ENCODE measurements at places on chromosomes 4 and X.

- no peak for DNase-seq
These were observed 104.6 kb downstream of the TMEM144 start for GRCh38 chr4:158314756-158315487.

DNA sequence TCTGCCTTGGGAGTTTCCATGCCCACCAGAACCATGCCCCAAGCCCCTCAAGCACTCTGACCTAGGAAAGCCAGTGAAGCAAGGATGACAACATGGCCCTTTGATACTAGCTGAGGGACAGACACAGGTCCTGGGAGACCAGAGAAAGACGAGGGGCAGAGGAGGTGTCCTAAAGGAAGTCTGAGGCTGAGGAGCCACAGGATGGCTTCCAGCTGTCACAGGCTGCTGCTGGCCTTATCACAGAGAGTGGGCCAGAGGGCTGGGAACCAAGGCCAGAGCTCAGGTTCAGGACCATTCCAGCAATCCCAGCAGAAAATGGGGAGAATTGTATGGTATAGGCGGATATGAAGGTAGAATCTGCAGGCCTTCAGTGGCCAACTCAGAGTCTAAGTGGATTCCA, 31.7 kb upstream of the MSANTD1 start:
- no peak for DNase-seq

- no peak for DNase-seq
These were observed 78.0 kb downstream of the PRDM5 start for GRCh38 chr4:120844528-120844921.

GRCh38 chr4:74983253-74983635, 50.3 kb downstream of the PARM1 start:
- DNase-seq = no peak

DNA sequence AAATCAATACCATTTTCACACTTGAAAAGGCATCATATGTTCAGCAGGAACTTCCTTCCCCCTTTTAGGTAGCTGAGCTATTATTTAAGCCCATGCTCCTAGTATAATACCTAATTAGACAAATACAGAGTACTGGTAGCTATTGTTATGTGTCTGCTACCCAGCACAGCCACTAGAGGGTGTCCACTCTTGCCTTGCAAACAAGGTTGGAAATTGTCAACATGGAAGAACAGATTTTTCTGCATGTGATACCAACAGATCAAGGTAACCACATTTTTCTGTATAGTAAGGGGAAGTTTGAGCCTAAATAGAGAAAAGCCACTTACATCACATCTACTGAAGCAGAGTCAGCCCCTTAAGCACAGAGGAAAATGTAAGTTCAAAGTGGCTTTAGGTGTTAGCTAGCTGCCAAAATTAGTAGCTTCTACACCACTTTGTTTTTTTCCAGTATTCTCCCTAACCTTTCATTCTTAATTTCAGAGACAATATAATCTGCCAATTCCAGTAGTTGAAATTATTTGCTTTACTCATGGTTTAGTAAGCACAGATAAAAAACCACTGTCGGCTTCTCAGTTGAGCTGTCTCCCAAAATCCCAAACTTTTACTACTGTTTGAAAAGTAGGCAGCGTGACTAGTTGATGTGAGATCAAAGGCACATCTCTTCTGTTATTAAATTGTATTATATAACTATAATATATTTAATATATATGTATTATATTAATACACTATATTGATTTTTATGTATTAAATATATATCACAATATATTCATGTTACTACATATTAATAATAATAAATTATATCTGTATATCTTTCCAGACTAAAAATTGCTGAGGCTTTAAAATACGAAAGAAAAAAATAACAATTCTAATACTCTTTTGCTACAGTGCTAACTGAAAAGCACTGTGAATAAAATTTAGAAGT, 38.2 kb downstream of the EDNRA start:
- DNase-seq = peak; percentile 46

DNA sequence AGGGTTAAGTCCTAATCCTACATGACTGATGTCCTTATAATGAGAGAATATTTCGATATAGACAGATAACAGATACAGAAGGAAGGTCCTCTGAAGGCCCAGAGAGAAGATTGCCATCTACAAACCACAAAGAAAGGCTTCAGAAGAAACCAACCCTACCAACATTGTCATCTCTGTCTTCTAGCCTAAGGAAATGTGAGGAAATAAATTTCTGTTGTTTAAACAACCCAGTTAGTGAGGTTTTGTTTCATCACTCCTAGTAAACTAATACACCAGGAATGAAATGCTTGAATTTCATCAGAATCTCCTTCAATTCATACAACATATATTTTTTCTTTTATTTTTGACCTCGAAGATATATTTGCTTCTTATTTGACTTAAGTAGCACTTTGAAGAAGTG, 1527.8 kb downstream of the STIM2 start:
- no peak for DNase-seq

- no peak for DNase-seq
These were observed 4.4 kb upstream of the CCDC149 start for GRCh38 chr4:24917076-24917856.

DNA sequence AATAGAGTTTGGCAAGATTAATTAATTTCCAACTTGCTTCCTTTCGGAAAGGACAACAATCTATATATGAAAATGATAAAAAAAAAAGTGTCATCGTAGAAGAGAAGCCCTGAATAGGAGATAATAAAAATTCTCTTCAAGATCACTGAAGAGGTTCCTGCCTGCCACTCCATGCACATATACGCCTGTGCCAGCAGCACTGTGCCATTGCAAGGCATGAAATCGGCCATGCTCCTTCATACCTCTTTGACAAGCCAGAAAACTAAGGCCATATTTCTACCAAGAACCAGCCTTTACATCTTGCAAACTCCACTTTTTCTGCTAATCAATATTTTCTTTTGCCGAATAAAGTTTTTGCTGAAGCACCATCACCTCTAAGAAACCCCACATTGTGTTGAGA, 365.5 kb downstream of the CXXC4 start:
- DNase-seq = no peak

GRCh38 chr4:19401301-19402080, 850.2 kb upstream of the SLIT2 start:
- DNase-seq = no peak

DNA sequence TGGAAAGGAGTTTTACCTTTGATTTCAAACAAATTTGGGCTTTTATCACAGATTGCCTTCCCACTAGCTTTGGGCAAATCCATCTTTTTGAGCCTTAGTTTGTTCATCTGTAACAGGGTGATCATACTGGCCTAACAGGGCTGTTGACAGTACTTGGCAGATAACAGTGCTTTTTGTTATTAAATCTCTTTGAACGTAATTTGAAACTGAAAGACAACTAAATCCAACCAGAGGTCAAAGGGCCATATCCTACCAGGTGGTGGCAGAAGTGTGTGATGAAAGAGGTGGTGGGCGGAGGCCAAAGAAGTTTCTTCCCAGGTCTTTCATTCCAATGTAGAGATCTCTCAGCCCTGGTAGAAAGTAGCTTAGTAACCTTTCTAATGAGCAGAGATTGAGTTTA, 35.2 kb upstream of the TADA2B start:
- no peak for DNase-seq

GRCh38 chr4:57443787-57444186, 333.6 kb upstream of the IGFBP7 start:
- no peak for DNase-seq

DNA sequence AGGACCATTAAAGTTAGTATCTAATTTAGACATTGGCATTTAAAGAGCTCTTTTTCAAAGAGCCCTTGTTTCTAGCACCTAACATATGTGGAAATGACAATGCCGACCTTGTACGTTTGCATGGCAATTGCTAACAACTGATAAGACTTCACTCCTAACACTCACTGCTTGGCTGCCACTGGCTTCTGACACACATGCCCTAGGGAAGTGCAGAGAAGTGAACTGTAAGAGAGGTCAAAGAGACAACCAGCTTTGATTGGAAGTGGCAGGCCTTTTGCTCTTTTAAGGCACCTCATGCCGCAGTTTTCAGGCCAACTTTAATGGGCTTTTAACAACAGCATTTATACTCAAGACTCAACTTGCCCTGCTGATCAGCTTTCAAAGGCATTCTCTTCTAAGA, 158.4 kb downstream of the RAB28 start:
- no peak for DNase-seq

GRCh38 chr4:113610537-113610936, 151.0 kb downstream of the CAMK2D start:
- DNase-seq = no peak

GRCh38 chr4:40858962-40859361, 109.2 kb downstream of the NSUN7 start:
- no peak for DNase-seq

- no peak for DNase-seq
These were observed 45.1 kb downstream of the NR3C2 start for GRCh38 chr4:148396986-148397673.

GRCh38 chr4:2101346-2102044, 42.4 kb downstream of the NAT8L start:
- no peak for DNase-seq

- DNase-seq = no peak
These were observed 2.1 kb upstream of the FAT1 start for GRCh38 chr4:186725469-186726425.

GRCh38 chr4:102537269-102537668, 36.1 kb downstream of the NFKB1 start:
- no peak for DNase-seq

GRCh38 chr4:94403751-94404150, 48.0 kb upstream of the PDLIM5 start:
- no peak for DNase-seq

DNA sequence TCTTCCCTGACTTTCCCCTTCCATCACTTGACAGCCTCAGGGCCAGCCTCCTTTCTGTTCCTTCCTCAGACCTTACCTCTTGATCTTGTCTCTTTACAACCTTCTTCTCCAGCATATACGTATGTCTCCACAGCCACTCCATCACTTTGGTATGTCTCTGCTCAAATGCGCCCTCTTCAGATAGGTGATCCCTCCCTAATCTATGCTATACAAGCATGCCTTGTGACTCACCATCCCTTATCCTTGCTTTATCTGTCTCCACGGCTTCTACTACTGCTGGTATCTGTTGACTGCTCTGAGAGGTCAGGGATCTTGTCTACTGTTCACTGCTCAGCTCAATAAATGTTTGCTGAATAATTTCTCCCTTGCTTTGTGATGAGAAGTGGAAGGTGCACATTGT, 9.0 kb downstream of the ARAP2 start:
- DNase-seq = no peak

GRCh38 chr4:99648321-99648720, 9.3 kb downstream of the C4orf54 start:
- DNase-seq = no peak

GRCh38 chr4:61273233-61273632, 73.1 kb downstream of the ADGRL3 start:
- no peak for DNase-seq

GRCh38 chrX:118502161-118502789, 6.7 kb downstream of the DOCK11 start:
- no peak for DNase-seq

DNA sequence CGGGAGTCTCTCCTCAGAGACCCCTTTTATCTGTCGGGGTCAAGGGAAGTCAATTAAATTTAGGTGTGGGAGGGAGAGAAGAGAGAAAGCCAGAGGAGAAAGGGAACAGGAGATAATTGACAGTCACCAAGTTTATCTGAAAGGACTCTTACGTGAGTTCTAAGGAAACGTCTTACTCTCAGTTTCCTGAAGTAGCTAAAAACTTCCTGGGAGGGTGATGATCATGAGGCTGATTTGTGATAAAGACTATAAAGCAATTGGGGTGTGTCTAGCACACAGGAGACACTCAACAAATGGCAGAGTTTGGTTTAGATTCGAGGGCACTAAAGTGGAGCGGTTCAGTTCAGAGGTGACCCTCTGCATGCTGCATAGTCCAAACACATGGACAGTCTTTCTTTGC, 254.1 kb downstream of the FBXW7 start:
- peak; percentile 2 for DNase-seq

DNA sequence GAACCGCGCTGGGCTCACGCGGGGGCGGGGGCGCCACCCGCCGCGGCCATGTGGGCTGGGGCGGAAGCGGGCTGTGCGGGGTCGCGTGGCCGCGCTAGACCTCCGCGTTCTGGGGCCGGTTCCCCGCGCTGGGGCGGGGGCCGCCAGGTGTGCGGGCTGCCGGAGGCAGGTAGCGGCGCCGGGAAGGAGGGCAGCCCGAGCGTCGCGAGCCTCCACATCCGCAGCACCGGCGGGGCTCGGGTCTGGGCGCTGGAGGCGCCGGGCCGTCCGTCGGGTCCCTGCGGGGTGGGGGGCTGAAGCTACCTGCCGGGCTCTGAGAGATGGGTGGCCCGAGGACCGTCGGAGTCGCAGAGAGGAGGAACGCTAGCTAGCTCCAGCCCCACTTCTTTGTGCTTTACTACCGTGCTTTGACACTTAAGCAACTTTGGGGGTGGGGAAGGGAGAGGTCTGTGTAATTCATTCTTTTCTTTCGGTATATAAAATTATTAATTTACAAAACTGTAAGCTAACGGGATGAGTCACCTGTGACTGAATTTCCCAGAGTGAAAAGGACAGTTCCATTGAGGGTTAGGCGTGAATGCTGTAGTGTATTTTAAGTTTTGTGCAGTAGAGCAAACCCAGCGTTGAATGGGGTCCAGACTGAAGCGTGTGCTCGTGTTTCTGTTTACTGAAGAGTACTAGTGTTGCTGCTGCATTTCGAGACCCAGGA, 689 bp downstream of the METAP1 start:
- DNase-seq = no peak

DNA sequence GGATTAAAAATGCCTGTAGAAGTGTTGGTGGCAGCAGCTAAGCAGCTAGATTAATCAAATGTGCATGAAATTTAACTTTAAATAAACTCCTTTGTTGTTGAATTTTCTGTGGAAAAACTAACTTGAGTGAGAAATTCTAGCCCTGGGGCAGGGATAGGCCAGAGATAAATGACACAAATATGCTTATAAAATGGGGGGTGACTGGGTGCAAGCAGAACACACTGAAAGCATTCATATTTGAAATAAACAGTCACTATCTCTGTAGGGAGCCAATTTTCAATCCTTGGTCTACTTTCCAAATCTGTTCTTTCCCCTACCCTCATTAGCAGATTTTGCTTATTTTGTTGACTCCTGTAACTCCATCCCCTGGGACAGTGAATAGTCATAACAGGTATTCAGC, 47.9 kb downstream of the RBPJ start:
- no peak for DNase-seq

DNA sequence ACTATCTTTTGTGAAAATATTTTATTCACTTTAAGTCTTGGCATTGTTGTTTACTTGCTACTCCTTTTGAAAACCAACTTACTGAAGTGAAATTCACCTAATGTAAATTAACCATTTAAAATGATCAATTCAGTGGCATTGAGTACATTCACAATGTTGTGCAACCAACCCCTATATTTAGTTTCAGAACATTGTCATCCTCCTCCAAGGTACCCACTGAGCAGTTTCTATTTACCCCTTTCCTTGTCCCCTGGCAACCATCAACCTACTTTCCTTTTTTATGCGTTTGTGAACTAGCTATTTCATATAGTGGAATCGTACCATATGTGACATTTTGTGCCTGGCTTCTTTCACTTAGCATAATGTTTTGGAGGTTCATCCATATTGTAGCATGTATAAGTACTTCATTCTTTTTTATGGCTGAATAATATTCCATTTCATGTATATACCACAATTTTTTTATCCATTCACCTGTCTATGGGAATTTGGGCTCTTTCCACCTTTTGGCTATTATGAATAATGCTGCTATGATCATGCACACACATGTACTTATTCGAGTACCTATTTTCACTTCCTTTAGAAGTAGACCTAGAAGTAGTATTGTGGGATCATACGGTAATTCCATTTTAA, 85.0 kb downstream of the WWC2 start:
- no peak for DNase-seq

- no peak for DNase-seq
These were observed 816 bp downstream of the EREG start for GRCh38 chr4:74365761-74366160.
